ENCODE measurements at places on chromosomes 16 and 17. TPM values are rescaled to one million over a fixed set of nuclear protein-coding genes. Genes with fewer than 3 reads are reported as not detected.

Gene NLRC3
- 12.6 TPM for total RNA-seq

Gene ZNF423
- total RNA-seq = not detected

Gene TRAF4
- total RNA-seq = 158 TPM

Gene NDRG4
- 3.1 TPM for total RNA-seq

Gene FBXO39
- not detected for total RNA-seq

Gene TPSD1
- total RNA-seq = not detected

Gene ULK2
- 6.3 TPM for total RNA-seq

Gene MPP2
- total RNA-seq = 1.7 TPM

Gene ZP2
- not detected for total RNA-seq

Gene SNX11
- 35.6 TPM for total RNA-seq

Gene ZNF629
- total RNA-seq = 5.4 TPM

Gene TBC1D3
- not detected for total RNA-seq

Gene AIPL1
- total RNA-seq = not detected

Gene KRTAP9-9
- total RNA-seq = not detected

Gene TRIM37
- 28.6 TPM for total RNA-seq

Gene NPTX1
- 0.48 TPM for total RNA-seq

Gene IRF8
- total RNA-seq = 60.3 TPM

Gene TPSG1
- not detected for total RNA-seq

Gene CNGB1
- not detected for total RNA-seq

Gene TUBB3
- 0.31 TPM for total RNA-seq

Gene HSD11B2
- total RNA-seq = 1.3 TPM

Data from activated CD8-positive, alpha-beta memory T cell treated with anti-CD3 and anti-CD28 coated beads for 36 hours (primary cell).